ENCODE measurements at places on chromosomes 5 and 9. TPM values are rescaled to one million over a fixed set of nuclear protein-coding genes. Genes with fewer than 3 reads are reported as not detected.

Gene TAS2R1
- total RNA-seq: not detected

Gene SLC36A3
- not detected for total RNA-seq

Gene TRIM52
- 6.1 TPM for total RNA-seq

Gene SHISAL2B
- total RNA-seq: not detected

Gene SOX30
- under 0.01 TPM for total RNA-seq

Gene RBM18
- total RNA-seq: 10.0 TPM

Gene EPB41L4A
- 1.9 TPM for total RNA-seq

Gene PCDHA1
- total RNA-seq: under 0.01 TPM

Gene KCNV2
- total RNA-seq: not detected

Gene SPATA31A3
- not detected for total RNA-seq
